ENCODE measurements at places on chromosomes 1 and 21.

- H3K4me1 ChIP-seq: peaks cover 23% of the 10 kb centered on the region
- H3K27me3 ChIP-seq: peaks cover 46% of the 10 kb centered on the region
- no peak overlapping the region for H3K27ac ChIP-seq
These were observed 610 bp downstream of the DRAXIN start for GRCh38 chr1:11691928-11692711.

DNA sequence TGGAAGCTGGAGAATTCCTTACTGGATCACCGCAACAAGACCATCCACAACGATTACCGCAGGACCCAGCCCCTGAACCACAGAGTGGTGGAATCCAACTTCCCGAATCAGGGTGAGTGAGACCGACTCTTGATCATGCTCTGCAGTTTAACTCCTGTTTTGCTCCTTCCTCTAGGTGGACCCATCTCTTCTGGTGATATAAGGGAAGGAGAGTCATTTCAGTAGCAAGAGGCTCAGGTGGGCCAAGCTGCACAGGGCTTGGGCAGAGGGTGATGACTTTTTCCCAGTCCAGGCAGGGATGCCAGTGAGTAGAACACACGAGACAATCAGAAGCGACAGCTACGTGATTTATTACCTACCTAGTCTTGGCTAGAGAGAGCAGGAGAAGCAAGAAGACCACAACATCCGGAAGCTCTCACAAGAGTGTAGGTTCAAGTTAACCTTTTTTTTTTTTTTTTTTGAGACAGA lies 25.2 kb downstream of the CA6 start:
- peak overlapping the region; percentile 84 for H3K4me3 ChIP-seq
- H3K36me3 ChIP-seq: peaks cover 3% of the 10 kb centered on the region
- H3K27me3 ChIP-seq: no peaks in the 10 kb centered on the region
- peak overlapping the region; percentile 94 for H3K27ac ChIP-seq

DNA sequence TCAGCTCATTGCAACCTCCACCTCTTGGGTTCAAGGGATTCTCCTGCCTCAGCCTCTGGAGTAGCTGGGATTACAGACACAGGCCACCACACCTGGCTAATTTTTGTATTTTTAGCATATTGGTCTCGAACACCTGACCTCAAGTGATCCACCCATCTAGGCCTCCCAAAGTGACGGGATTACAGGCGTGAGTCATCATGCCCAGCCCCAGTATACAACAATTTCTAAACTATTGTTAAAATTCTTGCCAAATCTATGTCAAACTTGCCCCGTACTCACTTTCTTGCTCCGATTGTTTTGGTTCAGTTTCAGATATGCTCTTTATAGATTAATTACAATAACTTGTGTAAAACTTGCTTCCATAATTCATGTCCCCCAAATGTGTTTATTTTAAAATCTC lies 4.1 kb downstream of the RGS18 start:
- no peaks in the 10 kb centered on the region for H3K36me3 ChIP-seq
- H3K4me3 ChIP-seq: no peak overlapping the region
- H3K27ac ChIP-seq: no peak overlapping the region
- DNase-seq: no peak
- no peaks in the 10 kb centered on the region for H3K27me3 ChIP-seq
- no peaks in the 10 kb centered on the region for H3K4me1 ChIP-seq

DNA sequence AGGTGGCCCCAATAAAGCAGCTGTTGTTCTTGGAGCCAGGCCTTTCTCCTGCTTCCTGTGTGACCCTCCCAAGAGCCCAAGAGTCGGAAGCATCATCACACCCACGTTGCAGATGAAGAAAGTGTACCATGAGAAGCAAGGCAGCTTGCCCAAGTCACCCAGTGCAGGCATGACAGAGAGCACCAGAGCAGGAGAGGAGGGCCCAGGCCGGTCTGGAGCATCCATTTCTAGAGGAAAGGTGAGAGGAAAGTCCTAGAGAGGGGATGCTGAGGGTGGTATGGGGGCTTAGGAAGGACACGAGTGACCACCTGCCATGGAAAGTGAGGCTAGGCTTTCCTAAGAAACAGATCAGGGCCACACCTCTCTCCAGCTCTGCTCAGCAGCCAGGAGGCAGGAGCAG lies 47.0 kb downstream of the C1orf198 start:
- no peak for DNase-seq
- H3K36me3 ChIP-seq: no peaks in the 10 kb centered on the region
- no peaks in the 10 kb centered on the region for H3K4me1 ChIP-seq
- H3K27ac ChIP-seq: no peak overlapping the region

DNA sequence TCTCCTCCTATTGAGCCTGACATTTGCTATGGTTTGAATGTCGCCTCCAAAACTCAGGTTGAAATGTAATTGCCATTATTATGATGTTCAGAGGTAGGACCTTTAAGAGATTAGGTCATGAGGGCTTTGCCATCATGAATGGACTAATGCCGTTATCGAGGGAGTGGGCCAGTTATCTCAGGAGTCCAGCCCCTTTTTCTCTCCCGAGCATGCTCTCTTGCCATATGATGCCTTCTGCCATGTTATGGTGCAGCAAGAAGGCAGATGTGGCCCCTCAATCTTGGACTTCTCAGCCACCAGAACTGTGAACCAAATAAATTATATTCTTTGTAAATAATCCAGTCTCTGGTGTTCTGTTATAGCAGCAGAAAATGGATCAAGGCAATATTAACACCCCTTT lies 323.5 kb downstream of the RRAGC start:
- peaks cover 7% of the 10 kb centered on the region for H3K27me3 ChIP-seq
- no peaks in the 10 kb centered on the region for H3K36me3 ChIP-seq
- DNase-seq: no peak
- no peak overlapping the region for H3K27ac ChIP-seq
- peaks cover 23% of the 10 kb centered on the region for H3K4me1 ChIP-seq

- H3K4me1 ChIP-seq: no peaks in the 10 kb centered on the region
- H3K36me3 ChIP-seq: no peaks in the 10 kb centered on the region
- no peak for DNase-seq
- H3K27me3 ChIP-seq: no peaks in the 10 kb centered on the region
These were observed 879.9 kb downstream of the AMY1C start for GRCh38 chr1:104629589-104629988.

DNA sequence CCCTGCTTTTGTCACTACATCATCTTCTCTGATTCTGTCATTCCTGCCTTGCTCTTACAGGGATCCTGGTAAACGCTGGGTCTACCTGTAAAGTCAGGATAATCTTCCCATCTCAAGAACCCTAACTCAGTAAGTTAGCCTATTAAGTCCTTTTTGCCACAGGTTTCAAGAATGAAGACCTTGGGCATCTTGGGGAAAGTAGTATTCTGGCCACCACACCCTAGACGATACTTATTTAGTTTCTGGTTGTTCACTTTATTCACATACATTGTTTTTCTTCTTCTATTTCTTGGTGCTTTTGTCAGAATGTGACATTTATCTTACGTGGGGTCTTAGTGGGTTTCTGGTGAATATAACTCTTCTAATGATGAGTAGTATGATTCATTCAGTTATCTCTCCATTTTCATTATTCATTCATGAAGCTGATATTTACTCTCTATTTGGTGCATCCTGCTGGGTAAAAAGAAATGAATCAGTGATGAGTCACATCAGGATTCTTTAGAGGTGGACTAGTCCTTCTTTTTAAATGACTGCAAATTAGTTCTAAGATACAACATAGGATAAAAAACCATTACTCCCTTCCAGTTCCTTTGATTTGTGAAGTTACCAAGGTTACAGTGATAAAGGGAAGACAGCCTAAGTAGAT lies 514.4 kb upstream of the B3GALT2 start:
- peak overlapping the region; percentile 23 for H3K4me3 ChIP-seq
- no peaks in the 10 kb centered on the region for H3K27me3 ChIP-seq
- H3K4me1 ChIP-seq: peaks cover 22% of the 10 kb centered on the region
- H3K27ac ChIP-seq: peak overlapping the region; percentile 73

- no peaks in the 10 kb centered on the region for H3K4me1 ChIP-seq
- peaks cover 3% of the 10 kb centered on the region for H3K27me3 ChIP-seq
- DNase-seq: no peak
- no peak overlapping the region for H3K27ac ChIP-seq
These were observed 12.3 kb downstream of the KCNA2 start for GRCh38 chr1:110593902-110594301.

DNA sequence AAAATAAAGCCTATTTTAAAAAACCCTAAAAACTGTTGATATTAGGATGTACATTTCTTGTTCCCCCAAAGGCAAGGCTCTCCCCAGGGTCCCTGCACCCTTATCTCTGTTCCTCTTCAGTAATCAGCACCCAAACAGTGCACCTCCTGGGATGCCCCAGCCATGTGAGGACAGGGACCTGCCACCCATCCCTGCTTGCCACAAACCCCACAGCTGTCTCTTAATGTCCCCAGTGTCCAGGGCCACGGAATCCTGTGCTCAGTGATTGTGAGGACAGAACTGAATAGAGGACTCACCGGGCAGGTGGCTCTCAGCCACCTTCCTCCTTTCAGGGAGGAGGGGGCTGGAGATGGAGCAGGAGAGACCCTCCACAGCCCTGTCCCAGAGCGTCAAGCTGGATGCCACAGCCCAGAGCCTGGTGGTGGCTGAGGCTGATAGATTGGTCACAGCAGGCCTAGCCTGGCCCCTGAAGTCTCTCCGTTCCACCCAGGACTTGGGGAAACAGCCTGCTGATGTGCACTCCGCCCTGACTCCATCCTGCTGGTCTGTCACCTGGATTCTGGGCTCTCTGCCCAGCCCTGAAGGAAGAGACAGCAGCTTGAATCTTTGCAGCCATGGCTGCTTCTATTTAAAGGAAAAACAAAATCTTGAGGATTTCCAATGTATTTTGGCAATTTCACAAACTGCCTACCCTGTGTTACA lies 23.1 kb downstream of the RNF187 start:
- no peak overlapping the region for H3K27ac ChIP-seq
- H3K36me3 ChIP-seq: no peaks in the 10 kb centered on the region
- H3K4me3 ChIP-seq: no peak overlapping the region
- DNase-seq: peak; percentile 20
- H3K27me3 ChIP-seq: peaks cover 3% of the 10 kb centered on the region

DNA sequence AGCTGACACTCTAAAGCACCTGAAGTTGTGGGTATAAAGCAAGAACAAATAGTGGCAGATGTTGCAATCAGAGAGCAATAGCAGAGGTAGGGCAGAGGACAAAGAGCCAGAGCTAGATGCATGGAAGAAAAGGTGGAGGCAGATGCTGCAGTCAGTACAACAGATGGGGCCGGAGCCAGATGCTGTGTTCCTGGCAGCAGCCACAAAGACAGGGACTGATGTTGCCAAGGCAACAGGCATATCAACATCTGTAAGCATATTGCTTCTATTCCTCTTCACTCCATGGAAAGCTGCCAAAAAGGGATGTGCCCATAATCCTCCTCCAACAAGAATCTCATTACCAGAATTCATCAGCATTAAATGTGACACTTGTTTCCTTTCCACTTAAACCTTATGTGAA lies 108.0 kb downstream of the TNNI3K start:
- H3K27ac ChIP-seq: no peak overlapping the region
- H3K4me3 ChIP-seq: no peak overlapping the region
- no peaks in the 10 kb centered on the region for H3K4me1 ChIP-seq
- no peaks in the 10 kb centered on the region for H3K36me3 ChIP-seq

DNA sequence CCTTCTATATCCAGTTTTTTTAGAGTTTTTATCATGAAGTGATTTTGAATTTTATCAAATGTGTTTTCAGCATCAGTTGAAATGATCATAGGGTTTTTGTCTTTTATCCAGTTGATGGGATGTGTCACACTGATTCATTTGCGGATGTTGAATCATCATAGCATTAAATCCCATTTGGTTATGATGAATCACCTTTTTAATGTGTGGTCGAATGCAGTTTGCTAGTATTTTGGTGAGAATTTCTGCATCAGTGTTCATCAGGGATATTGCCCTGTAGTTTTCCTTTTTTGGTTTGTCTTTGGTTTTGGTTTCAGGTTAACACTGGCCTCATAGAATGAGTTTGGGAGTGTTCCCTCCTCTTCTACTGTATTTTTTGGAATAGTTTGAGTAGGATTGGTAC lies 80.3 kb downstream of the DIRAS3 start:
- no peak overlapping the region for H3K27ac ChIP-seq
- H3K27me3 ChIP-seq: no peaks in the 10 kb centered on the region
- DNase-seq: no peak
- no peak overlapping the region for H3K4me3 ChIP-seq
- H3K4me1 ChIP-seq: no peaks in the 10 kb centered on the region
- H3K36me3 ChIP-seq: no peaks in the 10 kb centered on the region

DNA sequence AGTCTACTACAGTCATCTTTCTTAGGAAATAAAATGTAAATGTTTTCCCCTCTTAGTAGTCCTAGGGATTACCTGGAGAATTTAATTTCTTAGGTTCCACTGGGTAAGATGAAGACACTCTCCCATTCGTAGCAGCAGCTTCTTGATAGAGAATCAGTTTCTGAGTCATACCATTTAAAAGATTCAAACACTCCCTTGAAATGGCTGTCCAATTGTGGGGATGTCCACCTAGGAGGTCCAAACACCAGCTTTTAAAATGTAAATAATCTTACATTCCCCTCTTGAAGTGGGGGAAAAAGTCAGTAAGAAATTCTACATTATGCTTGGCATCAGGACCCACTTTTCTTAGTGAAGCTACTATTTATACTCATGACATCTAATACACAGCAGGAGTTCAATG lies 37.5 kb downstream of the NDC1 start:
- no peak overlapping the region for H3K4me3 ChIP-seq
- H3K27me3 ChIP-seq: no peaks in the 10 kb centered on the region
- peaks cover 96% of the 10 kb centered on the region for H3K36me3 ChIP-seq
- no peaks in the 10 kb centered on the region for H3K4me1 ChIP-seq
- no peak for DNase-seq
- H3K27ac ChIP-seq: no peak overlapping the region

GRCh38 chr1:24735509-24736375 lies 9.5 kb upstream of the CLIC4 start:
- H3K36me3 ChIP-seq: no peaks in the 10 kb centered on the region
- H3K27me3 ChIP-seq: no peaks in the 10 kb centered on the region
- no peak overlapping the region for H3K27ac ChIP-seq
- DNase-seq: no peak

- H3K27me3 ChIP-seq: peaks cover 10% of the 10 kb centered on the region
- no peak overlapping the region for H3K4me3 ChIP-seq
- peaks cover 12% of the 10 kb centered on the region for H3K4me1 ChIP-seq
- no peak overlapping the region for H3K27ac ChIP-seq
These were observed 29.0 kb upstream of the LGALS8 start for GRCh38 chr1:236494586-236495466.

- H3K4me3 ChIP-seq: peak overlapping the region; percentile 96
- peak overlapping the region; percentile 99 for H3K27ac ChIP-seq
- peak; percentile 75 for DNase-seq
- peaks cover 51% of the 10 kb centered on the region for H3K4me1 ChIP-seq
- H3K36me3 ChIP-seq: peaks cover 20% of the 10 kb centered on the region
- no peaks in the 10 kb centered on the region for H3K27me3 ChIP-seq
These were observed 1.0 kb downstream of the TP53BP2 start for GRCh38 chr1:223844787-223845036.

All from activated T-cell treated with anti-CD3 and anti-CD28 coated beads, Interleukin-2, amount 50 U/mL, for 24 hours (primary cell).